ENCODE measurements at places on chromosomes 1 and 21.

DNA sequence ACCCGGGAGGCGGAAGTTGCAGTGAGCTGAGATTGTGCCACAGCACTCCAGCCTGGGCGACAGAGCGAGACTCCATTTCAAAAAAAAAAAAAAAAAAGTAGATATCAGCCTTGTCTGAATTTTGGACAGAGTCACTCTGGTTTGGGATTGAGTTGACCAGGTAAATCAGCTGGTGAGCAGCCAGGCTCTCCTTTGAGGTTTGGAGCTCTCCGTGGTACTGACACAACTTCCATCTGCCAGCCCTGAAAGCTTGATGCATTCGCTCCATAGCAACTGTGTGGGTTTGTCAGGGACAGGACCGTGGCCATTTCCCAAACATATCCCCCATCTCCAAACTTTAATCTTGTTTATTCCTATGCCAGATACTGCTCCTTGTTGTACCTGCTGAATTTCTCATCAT, 155.2 kb downstream of the DMRTA2 start:
- DNase-seq, result peak; percentile 27

DNA sequence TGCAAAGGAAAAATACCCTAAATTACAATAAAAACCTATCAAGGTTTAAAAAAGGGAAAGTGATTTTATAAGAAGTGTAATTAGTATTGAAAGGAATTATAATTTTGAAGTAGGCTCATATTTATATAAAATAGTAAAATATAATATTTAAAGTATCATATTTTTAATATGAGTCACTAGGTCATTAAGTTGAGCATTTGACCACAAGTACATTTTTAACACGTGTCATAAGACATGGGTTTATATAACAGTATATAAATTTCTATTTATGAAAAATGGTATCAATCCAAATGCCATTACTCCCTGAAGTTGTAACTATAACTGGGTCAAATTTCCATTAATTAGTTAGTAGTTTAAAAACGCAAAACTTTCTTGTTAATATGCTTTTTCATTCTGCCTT, 365.9 kb downstream of the COL11A1 start:
- no peak for DNase-seq

DNA sequence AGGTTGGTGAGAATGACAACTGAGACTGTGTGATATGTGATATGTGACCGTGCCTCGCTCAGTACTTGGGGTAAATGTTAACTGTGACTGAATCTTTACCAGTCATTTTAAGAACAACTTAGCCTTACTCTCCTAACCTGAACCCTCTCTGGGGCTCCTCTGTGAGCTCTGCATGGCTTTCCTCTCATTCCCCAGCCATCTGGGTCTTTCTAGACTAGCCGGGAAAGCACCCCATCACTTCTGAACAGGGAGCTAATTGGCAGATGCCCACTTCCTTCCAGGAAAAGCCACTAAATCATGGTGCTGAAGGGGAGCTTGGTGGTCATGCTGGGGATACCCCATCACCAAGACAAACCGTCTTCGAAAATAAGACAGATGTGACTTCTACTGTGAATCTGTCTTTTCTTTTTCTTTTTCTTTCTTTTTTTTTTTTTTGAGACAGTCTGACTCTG, 16.5 kb upstream of the FOXO6 start:
- DNase-seq, result no peak

- DNase-seq, result no peak
Measured at GRCh38 chr21:29697555-29698193, 242.1 kb downstream of the GRIK1 start.

DNA sequence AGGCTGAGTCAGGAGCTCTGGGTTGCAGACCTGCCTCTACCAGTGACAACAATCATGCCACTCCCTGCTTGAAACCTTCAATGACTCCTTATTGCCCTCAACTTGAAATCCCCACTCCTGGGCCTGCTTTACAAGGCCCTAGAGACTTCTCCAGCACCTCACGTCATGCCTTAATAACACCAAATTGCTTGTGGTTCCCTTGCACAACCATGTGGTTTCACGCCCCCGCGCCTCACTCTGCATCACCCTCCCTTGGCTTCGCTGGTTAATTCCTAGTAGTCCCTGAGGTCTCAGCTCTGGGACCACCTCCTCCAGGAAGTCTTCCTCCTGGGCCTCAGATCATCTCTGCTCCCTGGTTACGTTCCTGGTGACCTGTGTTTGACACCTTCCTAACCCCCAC, 33.0 kb downstream of the EPHA2 start:
- DNase-seq, result peak; percentile 61

- no peak for DNase-seq
Measured at GRCh38 chr1:103283841-103284669, 175.7 kb upstream of the COL11A1 start.

DNA sequence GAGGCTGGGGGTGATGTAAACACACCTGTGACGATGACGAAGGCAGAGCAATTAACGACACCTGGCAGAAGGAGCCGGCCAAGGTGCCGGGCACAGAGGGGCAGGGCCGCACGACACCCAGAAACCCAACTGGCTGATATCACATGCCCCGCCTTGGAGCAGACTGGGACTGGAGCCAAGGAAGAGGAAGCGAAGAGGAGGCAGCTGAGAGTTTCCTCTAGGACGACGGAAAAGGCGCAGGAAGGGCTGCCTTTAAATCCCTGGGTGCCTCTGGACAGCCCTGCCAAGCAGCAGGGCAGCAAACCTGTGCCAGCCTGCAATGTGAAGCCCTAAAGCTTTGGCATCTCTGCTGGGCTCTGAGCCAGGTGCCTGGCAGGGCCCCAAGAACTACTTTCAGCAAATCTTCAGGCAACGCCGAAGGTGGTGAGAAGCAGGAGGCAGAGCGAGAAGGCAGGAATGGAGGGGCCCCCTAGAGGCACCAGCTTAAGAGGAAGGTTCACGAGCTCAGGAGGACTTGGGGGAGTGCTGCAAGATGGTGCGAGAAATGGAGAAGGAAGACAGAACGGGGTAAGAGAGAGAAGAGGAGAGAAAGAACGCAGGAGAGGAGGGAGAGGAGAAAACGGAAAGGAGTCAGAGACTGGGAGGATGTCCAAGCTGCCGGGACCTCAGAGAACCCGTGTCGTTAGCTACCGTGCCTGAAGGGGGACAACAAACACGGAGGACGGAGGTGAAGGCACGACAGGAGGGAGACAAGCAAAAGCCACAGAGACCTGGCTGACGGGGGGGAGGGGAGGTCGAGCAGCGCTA, 25.3 kb upstream of the PEF1 start:
- DNase-seq, result peak; percentile 27

DNA sequence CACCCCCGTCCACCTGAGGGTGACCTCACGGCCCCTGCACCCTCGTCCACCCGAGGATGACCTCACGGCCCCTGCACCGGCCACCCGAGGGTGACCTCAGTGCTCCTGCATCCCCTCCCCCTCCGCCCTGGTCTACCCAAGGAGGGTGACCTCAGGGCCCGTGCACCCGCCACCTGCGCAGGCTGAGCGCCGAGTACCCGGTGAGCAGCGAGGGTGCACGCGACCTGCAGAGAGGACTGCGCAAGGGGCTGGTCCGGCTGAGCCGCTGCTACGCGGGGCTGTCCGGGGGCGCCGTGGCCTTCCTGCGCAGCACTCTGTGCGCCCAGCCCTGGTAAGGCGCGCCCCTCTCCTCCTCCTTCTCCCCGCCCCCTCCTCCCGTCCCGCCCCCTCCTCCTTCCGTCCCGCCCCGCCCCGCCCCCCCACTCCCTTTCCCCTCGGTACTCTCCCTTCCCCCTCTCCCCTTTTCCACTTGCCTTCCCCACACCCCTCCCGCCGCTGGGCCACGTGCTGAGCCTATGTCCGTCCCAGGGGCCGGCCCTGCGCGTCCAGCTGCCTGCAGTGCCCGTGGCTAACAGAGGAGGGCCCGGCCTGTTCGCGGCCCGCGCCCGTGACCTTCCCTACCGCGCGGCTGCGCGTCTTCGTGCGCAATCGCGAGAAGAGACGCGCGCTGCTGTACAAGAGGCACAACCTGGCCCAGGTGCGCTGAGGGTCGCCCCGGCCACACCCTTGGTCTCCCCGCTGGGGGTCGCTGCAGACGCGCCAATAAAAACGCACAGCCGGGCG, 28.4 kb downstream of the TRIM11 start:
- DNase-seq, result peak; percentile 84

GRCh38 chr1:153494976-153495535, 34.6 kb upstream of the S100A7 start:
- peak; percentile 75 for DNase-seq

GRCh38 chr1:23567996-23568607, 8.8 kb upstream of the ID3 start:
- peak; percentile 79 for DNase-seq

DNA sequence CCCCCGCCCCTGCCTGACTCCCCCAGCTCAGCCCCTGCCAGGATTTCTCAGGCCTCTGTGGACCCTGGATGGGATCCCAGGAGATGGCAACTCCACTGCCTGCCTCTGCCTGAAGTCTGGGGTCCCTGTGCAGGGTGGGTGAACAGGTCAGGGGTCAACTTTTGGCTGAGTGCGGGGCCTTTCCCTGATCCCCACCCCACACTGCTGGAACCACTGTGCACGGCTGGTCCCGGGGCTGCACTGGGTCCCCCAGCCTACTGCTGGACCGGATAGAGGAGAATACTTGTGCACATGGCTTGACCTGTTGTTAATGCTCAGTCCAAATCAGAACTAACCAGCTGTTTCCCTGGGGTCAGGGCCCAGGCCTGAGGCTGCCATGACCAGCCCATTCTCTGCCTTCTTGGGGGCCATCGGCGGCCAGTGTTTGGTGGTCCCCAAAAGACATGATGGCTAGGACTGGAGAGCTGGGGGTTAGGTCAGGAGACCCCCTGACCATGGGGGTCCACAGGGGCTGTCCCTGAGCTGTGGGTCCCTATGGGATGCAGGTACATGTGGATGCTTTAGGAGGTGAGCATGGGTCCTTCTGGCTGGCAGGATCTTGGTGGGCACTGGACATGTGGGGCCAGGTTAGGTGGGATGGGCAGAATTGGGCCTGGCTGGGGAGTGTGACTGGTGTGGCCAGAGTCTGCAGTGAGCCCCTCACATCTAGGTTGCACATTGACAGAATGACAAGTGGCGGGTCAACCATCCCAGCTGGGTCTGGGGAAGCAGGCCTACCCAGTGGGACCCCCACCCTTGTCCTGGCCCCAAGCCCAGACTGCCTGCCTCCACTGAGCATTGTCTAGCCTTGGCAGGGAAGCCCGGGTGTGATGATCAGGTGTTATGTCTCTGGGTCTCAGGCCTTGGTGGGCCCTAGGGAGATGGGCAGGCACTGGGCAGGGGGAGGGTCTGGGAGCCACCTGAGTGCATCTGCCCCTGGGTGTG, 19.0 kb upstream of the ZNF678 start:
- no peak for DNase-seq

GRCh38 chr1:232425421-232425820, 204.5 kb downstream of the SIPA1L2 start:
- no peak for DNase-seq

- DNase-seq, result no peak
Measured at GRCh38 chr1:237164406-237165352, 122.7 kb downstream of the RYR2 start.

- DNase-seq, result no peak
Measured at GRCh38 chr1:246295340-246295739, 211.7 kb downstream of the SMYD3 start.

- no peak for DNase-seq
Measured at GRCh38 chr1:194930132-194930531, 1678.1 kb downstream of the KCNT2 start.

DNA sequence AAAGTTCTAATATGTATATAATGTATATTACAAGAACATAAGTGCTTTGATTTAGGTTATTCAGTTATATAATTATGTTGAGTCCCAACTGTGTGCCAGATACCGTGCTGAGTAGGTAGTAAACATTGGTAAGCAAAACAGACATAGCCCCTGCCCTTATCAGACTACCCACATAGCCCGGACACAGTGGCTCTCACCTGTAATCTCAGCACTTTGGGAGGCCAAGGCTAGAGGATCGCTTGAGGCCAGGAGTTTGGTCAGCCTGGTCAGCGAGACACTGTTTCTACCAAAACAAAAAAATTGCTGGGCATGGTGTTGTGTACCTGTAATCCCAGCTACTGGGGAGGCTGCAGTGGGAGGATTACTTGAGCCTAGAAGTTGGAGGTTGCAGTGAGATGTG, 30.7 kb downstream of the RNF11 start:
- no peak for DNase-seq

DNA sequence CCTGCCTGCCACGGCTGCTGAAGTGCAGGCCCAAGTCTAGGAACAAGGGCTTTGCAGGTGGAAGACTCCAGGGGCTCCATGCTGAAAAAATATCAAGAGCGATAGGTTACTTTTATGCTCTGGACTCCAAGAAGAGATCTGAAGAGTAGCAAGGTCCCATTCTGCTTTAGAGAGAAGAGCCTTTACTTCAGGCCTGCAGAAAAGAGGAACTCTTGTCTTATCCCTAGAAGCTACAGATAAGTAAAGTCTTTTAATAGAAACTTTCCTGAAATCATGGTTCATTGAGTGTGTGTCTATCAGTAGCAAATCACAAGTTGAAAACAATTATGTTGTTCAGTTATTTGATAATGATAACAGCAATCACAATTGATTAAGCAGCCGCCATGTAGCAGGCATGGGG, 113.3 kb downstream of the TNR start:
- DNase-seq, result no peak

- no peak for DNase-seq
Measured at GRCh38 chr1:155005076-155006011, 2.7 kb downstream of the ZBTB7B start.

DNA sequence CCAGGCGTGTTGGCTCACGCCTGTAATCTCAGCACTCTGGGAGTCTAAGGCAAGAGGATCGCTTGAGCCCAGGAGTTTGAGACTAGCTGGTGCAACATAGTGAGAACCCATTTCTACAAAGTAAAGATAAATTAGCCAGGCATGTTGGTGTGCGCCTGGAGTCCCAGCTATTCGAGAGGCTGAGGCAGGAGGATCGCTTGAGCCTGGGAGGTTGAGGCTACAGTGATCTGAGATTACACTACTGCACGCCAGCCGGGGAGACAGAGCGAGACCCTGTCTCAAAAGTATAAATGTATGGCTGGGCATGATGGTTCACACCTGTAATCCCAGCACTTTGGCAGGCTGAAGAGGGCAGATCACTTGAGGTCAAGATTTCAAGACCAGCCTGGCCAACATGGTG, 51.5 kb upstream of the LBR start:
- DNase-seq, result no peak

DNA sequence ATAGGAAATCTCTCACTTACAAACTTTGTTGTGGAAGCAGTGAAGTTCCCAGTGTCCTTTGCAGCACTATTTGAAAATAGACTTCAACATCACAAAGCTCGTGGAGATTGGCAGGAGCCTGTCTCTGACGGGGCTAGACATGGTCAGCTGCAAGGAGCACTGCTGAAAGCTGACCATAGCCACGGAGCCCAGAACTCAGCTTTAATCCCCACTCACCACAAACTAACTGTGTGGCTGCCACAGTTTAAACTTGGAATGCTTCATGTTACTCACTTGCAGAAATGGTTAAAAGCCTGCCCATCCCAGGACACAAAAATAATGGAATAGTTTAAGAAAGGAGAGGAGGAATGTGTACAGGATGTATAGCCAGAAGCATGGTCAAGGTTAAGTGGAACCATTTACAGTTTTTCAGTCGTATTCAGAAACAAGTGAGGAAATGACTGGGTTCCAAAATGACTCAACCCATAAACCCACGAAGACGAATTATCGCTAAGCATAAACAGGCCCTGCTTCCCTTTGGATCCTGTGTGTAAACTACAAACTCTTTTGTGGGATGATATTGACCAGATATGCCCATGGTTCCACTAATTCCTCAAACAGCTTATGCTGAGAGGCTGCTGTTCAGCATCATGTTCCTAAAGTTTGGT, 18.2 kb downstream of the DNALI1 start:
- no peak for DNase-seq
